ENCODE measurements at places on chromosomes 16 and 17.

- no peaks in the 10 kb centered on the region for H3K27me3 ChIP-seq
- peak overlapping the region; percentile 95 for H3K27ac ChIP-seq
- peaks cover 29% of the 10 kb centered on the region for H3K4me1 ChIP-seq
- H3K36me3 ChIP-seq = peaks cover 4% of the 10 kb centered on the region
These were observed 650 bp downstream of the KIAA0753 start for GRCh38 chr17:6639586-6640535.

DNA sequence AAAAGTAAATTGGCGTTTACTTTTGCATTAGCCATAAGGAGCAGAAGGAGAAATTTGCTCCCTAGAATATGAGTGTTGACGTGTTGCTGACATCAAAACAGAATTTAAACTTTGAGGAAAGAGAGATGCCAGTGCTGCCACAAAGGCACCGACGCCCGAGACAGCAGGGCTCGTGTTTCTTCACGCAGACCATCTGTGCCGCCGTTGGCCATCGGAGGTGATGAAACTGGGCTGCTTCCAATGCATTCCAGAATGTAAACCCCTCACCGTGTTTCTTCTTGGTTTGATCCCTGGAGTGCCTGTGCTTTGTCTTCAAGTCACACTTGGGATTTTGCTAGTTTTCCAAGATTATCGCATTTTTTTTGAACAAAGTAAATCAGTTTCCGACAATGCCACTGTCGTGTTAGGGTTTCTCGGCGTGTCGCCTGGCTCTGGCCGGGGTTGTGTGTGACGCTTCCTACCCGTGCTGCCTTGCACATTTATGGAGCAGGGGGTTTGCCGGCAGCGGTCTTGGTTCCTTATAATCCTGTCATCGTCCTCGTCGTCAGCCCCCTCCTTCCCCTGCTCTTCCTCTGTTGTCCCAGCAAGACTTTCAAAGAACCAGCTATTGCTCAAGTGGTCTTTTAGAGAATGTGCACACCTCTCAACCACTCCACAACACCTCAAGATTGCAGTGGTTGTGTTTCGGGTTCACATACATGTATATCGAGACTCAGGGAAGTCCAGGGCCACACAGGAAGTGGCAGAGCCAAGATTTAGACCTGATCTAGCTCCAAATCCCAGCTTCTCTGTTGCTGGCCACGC lies 103.9 kb downstream of the METRNL start:
- H3K4me1 ChIP-seq = peaks cover 6% of the 10 kb centered on the region
- no peak overlapping the region for H3K27ac ChIP-seq
- peaks cover 6% of the 10 kb centered on the region for H3K27me3 ChIP-seq
- no peak for DNase-seq

GRCh38 chr16:67430977-67431774 lies at the start of gene HSD11B2:
TSS of gene HSD11B2 (plus strand) at chr16:67431121. CDS start at chr16:67431249, 128 bp downstream.
- peaks cover 26% of the 10 kb centered on the region for H3K27me3 ChIP-seq
- H3K4me3 ChIP-seq = peak within 1 kb of the TSS; percentile 87
- H3K36me3 ChIP-seq = no peaks in the 10 kb centered on the region

- H3K4me3 ChIP-seq = no peak overlapping the region
- peaks cover 1% of the 10 kb centered on the region for H3K4me1 ChIP-seq
- no peak for DNase-seq
- peaks cover 53% of the 10 kb centered on the region for H3K36me3 ChIP-seq
- H3K27me3 ChIP-seq = no peaks in the 10 kb centered on the region
These were observed 20.9 kb downstream of the LDAF1 start for GRCh38 chr16:21179126-21179982.

- peak overlapping the region; percentile 71 for H3K4me3 ChIP-seq
- no peak overlapping the region for H3K27ac ChIP-seq
- DNase-seq = no peak
- no peaks in the 10 kb centered on the region for H3K36me3 ChIP-seq
- H3K27me3 ChIP-seq = peaks cover 20% of the 10 kb centered on the region
These were observed 951 bp upstream of the GPRC5C start for GRCh38 chr17:74430706-74431567.

- peaks cover 17% of the 10 kb centered on the region for H3K36me3 ChIP-seq
- H3K27ac ChIP-seq = no peak overlapping the region
- peaks cover 10% of the 10 kb centered on the region for H3K4me1 ChIP-seq
- H3K4me3 ChIP-seq = no peak overlapping the region
- DNase-seq = no peak
- H3K27me3 ChIP-seq = no peaks in the 10 kb centered on the region
These were observed 145.5 kb downstream of the MSI2 start for GRCh38 chr17:57401556-57402488.

- H3K4me3 ChIP-seq = no peak overlapping the region
- no peak overlapping the region for H3K27ac ChIP-seq
- no peaks in the 10 kb centered on the region for H3K36me3 ChIP-seq
- no peak for DNase-seq
- no peaks in the 10 kb centered on the region for H3K4me1 ChIP-seq
- peaks cover 12% of the 10 kb centered on the region for H3K27me3 ChIP-seq
These were observed 6.1 kb downstream of the KRT23 start for GRCh38 chr17:40931311-40931710.

- peaks cover 3% of the 10 kb centered on the region for H3K36me3 ChIP-seq
- no peaks in the 10 kb centered on the region for H3K4me1 ChIP-seq
- H3K4me3 ChIP-seq = no peak overlapping the region
- DNase-seq = no peak
- H3K27me3 ChIP-seq = peaks cover 11% of the 10 kb centered on the region
- no peak overlapping the region for H3K27ac ChIP-seq
These were observed 510.0 kb downstream of the XYLT1 start for GRCh38 chr16:16960785-16961184.

DNA sequence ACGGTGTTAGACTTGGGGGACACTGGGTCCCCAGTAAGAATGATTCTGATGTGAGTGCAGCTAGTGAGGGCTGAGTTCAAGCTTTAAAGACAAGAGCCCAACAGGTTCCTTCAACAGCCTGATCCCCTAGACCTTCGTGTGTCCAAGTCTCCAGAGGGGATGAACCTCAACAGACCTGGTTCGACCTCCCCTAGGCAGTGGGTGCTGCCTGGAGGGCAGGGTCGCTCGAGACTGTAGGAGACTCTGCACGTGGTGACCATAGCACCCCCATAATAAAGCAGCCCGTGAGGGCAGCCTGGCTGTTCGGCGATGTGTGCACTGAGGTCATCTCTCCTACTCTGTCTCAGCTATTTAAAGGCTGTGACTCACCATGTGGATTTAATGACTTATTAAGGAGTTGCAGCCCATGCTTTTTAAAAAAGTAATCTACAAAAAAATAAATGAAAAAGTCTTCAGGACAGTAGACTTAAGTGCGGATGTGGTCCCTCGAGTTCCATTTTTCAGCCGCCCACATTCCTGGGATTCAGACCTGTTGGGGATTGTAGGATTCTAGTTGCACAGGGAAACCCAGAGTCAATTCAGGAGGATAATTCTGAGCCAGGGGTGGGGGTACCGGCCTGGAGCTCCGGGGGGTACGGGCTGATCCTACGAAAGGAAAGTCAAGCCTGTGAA lies 23.4 kb upstream of the METRNL start:
- no peak for DNase-seq
- H3K4me3 ChIP-seq = no peak overlapping the region
- H3K27ac ChIP-seq = no peak overlapping the region
- peaks cover 8% of the 10 kb centered on the region for H3K4me1 ChIP-seq

GRCh38 chr16:61936522-61936921 lies 99.7 kb downstream of the CDH8 start:
- no peaks in the 10 kb centered on the region for H3K27me3 ChIP-seq
- H3K27ac ChIP-seq = no peak overlapping the region
- H3K36me3 ChIP-seq = no peaks in the 10 kb centered on the region
- no peak for DNase-seq

DNA sequence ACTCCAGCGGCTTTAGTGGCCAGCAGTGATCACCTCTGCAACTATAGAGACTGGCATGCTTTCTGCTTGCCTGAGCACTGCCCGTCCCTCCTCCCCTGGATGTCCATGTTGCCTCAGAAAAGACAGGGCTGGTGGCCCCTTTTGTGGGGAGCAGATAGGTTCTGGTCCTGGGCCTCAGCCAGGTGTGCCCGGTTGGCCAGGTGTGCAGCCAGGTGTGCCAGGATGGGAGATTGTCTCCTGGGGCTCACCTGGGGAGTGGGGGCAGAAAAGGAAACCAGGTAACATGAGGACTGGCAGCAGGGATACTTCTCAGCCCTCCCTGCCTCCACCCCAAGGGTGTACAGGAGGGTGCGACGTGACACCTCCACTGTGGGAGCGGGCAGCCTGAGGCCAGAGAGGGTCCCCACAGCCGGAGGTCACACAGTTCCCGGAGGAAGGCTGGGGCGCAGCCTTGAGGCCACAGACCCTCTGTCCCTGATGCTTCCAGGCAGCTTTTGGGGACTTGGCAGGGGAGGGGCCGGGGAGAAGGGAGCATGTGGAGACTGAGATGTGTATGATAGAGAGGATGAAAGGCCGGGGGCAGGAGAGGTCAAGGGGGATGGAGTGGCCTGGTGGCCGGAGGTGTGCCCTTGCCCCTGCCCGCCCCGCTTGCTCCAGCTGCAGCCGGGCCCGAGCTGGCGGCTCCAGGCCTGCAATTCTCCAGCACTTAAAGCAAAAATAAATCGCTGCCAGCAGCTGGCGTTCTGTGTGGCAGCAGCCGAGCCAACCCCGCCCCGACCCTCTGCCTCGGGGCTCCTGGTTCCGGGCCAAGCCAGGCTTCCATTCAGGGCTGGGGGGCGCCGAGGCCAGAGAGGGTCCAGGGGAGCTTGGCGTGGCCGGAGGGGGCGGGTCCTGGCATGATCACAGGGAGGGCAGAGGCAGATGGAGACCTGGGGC lies 6.7 kb downstream of the KCNJ12 start:
- peaks cover 8% of the 10 kb centered on the region for H3K27me3 ChIP-seq

DNA sequence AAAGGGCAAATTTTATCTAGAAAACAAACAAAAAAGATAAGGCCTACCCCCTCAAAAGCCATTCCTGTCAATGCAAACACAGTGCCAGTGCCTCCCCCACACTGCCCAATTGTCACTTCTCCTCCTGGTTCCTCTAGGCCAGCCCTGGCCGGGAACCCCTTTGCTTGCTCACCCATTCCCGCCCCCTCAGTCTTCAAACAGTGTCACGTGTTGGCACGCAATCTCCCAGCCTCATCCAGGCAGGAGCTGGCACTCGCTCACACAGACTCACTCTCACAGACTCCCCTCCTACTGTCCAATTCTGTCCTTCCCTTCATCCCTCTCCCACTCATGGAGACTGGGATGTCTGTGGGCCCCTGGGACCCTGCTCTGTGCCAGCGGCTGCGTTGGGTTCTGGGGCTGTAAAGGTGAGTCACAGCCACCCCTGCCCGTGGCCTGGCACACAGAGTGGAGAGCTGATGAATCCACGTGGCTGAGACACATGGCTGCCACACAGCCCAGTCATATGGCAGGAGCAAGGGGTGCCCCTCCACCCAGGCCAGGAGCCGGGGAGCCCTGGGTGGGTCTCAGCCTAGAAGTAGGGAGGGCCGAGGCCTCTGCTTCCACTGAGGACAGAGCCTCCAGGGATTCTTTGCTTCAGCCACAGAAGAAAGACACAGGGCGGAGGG lies 54.8 kb downstream of the VAC14 start:
- peaks cover 16% of the 10 kb centered on the region for H3K4me1 ChIP-seq
- H3K4me3 ChIP-seq = no peak overlapping the region
- peak overlapping the region; percentile 78 for H3K27ac ChIP-seq
- H3K36me3 ChIP-seq = peaks cover 22% of the 10 kb centered on the region

DNA sequence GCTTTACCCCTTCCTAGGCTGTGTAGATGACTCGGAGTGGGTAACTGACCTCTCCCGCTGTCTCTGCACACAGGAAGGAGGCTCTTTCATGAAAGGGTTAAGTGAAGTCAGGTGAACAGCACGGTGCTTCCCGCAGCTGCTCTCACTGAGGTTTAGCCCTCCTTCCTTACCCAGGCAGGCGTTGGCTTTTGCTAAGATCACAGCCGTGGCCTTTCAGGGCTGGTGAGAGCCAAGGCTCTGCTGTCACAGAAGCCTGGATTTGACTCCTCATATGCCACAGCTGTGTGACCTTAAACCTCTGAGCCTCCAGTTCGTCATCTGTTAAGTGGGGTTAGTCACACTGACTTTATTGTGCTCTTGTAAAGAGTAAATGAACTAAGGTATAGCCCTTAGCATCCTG lies 90.9 kb upstream of the PLCG2 start:
- H3K4me1 ChIP-seq = no peaks in the 10 kb centered on the region
- peaks cover 16% of the 10 kb centered on the region for H3K36me3 ChIP-seq
- no peak for DNase-seq
- no peak overlapping the region for H3K27ac ChIP-seq
- H3K27me3 ChIP-seq = no peaks in the 10 kb centered on the region

DNA sequence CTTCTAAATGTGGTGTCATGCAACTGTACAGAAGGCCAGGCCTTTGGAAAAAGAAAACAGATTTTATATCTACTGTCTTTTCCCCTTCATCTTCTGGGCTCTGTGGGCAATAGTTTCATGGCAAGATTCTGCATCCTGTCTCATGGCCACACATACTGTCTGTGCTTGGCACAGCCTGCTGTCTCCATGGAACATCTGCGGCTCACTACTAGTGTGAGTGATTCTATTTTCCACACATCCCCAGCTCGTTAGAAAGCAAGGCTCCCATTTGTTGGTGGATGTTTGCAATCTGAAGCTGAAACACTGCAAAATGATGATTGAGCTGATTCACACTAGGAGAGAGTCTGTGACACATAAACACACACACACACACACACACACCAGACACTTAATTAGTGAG lies 32.4 kb downstream of the CACNG3 start:
- H3K36me3 ChIP-seq = no peaks in the 10 kb centered on the region
- DNase-seq = no peak
- peaks cover 19% of the 10 kb centered on the region for H3K27me3 ChIP-seq
- H3K4me1 ChIP-seq = no peaks in the 10 kb centered on the region
- H3K4me3 ChIP-seq = no peak overlapping the region
- H3K27ac ChIP-seq = no peak overlapping the region

DNA sequence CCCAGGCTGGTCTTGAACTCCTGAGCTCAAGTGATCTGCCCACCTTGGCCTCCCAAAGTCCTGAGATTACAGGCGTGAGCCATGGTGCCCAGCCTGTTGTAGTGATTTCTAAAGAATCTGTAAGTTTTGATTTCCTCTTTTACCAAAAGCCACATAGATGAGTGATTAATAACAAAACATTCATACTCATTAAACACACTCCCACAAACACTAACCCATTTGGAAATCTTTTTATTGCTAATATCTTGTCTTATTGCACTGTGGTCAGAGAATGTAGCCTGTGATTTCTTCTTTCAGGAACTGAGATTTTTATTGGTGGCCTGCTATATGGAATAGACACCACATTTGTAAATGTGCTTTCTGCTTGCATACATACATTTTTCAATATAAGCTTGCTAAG lies 31.6 kb downstream of the MYH10 start:
- H3K4me1 ChIP-seq = no peaks in the 10 kb centered on the region
- H3K36me3 ChIP-seq = no peaks in the 10 kb centered on the region
- DNase-seq = no peak
- H3K4me3 ChIP-seq = no peak overlapping the region
- H3K27ac ChIP-seq = no peak overlapping the region

GRCh38 chr16:83100679-83101078 lies 473.9 kb downstream of the CDH13 start:
- peaks cover 10% of the 10 kb centered on the region for H3K27me3 ChIP-seq
- DNase-seq = no peak
- H3K4me1 ChIP-seq = no peaks in the 10 kb centered on the region
- H3K27ac ChIP-seq = no peak overlapping the region

- H3K36me3 ChIP-seq = no peaks in the 10 kb centered on the region
- no peak overlapping the region for H3K4me3 ChIP-seq
- no peak for DNase-seq
These were observed 8.7 kb upstream of the CAVIN1 start for GRCh38 chr17:42431758-42432161.

GRCh38 chr16:80084614-80085013 lies 456.2 kb upstream of the DYNLRB2 start:
- no peaks in the 10 kb centered on the region for H3K36me3 ChIP-seq
- no peaks in the 10 kb centered on the region for H3K4me1 ChIP-seq
- no peak overlapping the region for H3K4me3 ChIP-seq
- H3K27me3 ChIP-seq = peaks cover 2% of the 10 kb centered on the region
- no peak for DNase-seq
